ENCODE measurements at places on chromosomes 7 and 10. TPM values are rescaled to one million over a fixed set of nuclear protein-coding genes. Genes with fewer than 3 reads are reported as not detected.

GRCh38 chr10:122986335-122986734, 6.1 kb downstream of the PSTK start:
- no peak for DNase-seq
- H3K36me3 ChIP-seq, result no peaks in the 10 kb centered on the region
- no peak overlapping the region for H3K27ac ChIP-seq
- no peaks in the 10 kb centered on the region for H3K27me3 ChIP-seq
- H3K4me3 ChIP-seq, result no peak overlapping the region
- no peaks in the 10 kb centered on the region for H3K4me1 ChIP-seq

The ANKRD22 gene
- polyA plus RNA-seq, result 1.8 TPM

- H3K27me3 ChIP-seq, result no peaks in the 10 kb centered on the region
- DNase-seq, result no peak
- H3K4me1 ChIP-seq, result peaks cover 1% of the 10 kb centered on the region
- H3K27ac ChIP-seq, result no peak overlapping the region
- no peaks in the 10 kb centered on the region for H3K36me3 ChIP-seq
Observed at GRCh38 chr7:91020636-91021385, 243.4 kb upstream of the FZD1 start.

- DNase-seq, result no peak
- no peaks in the 10 kb centered on the region for H3K36me3 ChIP-seq
- H3K4me1 ChIP-seq, result no peaks in the 10 kb centered on the region
- H3K27ac ChIP-seq, result no peak overlapping the region
- H3K27me3 ChIP-seq, result no peaks in the 10 kb centered on the region
Observed at GRCh38 chr10:97851341-97852001, 1.8 kb downstream of the GOLGA7B start.

GRCh38 chr10:80443531-80443974, 10.6 kb upstream of the TSPAN14 start:
- H3K27me3 ChIP-seq, result no peaks in the 10 kb centered on the region
- H3K4me1 ChIP-seq, result no peaks in the 10 kb centered on the region
- H3K4me3 ChIP-seq, result no peak overlapping the region
- no peaks in the 10 kb centered on the region for H3K36me3 ChIP-seq
- H3K27ac ChIP-seq, result no peak overlapping the region

DNA sequence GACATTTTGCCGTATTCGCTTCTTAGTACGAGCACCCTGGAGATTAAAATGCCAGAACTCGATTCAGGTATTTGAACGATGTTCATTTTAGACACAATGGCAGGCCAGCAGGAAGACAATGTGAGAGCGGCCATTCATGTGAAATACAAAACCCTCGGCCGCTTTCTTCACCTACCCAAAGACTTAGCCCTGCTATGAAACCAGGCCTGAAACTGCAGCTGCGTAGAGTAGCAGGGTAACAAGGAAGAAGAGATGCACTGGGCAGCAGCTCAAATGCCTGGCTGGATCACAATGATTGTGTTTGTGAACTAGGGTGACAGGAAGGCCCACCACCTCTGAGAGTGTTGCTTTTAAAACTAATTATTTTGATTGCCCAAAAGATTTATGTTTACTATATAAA, 234.8 kb downstream of the TRIL start:
- no peak overlapping the region for H3K27ac ChIP-seq
- no peak for DNase-seq
- H3K27me3 ChIP-seq, result no peaks in the 10 kb centered on the region
- H3K36me3 ChIP-seq, result no peaks in the 10 kb centered on the region

- no peaks in the 10 kb centered on the region for H3K27me3 ChIP-seq
- DNase-seq, result no peak
- H3K27ac ChIP-seq, result no peak overlapping the region
- peaks cover 4% of the 10 kb centered on the region for H3K4me1 ChIP-seq
Observed at GRCh38 chr7:28758186-28758585, 199.9 kb downstream of the TRIL start.
